ENCODE measurements at places on chromosomes 1 and 21.

GRCh38 chr1:29585201-29585600, 348.9 kb downstream of the PTPRU start:
- no peak for DNase-seq

GRCh38 chr1:201241736-201242135, 41.6 kb upstream of the PKP1 start:
- no peak for DNase-seq

DNA sequence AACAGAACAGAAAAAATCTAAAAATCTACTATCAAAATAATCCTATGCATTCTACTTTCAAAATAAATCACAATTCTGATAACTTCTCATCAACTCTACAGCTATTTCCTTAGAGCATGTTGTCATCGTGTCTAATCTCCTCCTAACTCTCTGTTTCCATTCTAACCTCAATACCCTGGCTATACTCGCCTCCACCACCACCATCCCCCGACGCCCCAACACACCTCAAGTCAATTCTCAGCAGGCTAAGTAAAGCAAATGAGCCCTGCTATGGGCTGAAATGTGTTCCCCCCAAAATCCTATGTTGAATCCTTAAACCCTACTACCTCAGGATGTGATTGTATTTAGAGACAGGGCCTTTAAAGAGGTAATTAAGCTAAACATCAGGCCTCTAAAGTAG, 34.6 kb downstream of the NRDC start:
- DNase-seq = no peak

DNA sequence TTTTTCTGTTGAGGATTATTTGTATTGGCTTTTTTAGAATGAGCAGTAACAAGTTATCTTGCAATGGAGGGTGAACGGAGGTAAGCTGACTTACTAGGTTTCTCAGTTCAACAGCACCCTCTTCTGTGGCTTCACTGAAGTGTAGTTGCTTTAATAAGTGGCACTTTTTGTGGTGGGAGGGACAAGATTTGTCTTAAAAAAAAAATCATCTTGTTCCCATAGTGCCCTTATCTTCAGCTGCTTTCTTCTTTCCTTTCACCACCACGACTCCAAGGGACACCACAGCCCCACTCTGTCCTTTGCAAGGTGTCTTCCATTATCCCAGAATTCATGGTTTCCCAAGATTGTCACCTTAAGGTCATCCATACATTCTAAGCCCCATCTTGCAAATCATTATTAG, 92.9 kb downstream of the PIGK start:
- DNase-seq = peak; percentile 41

- peak; percentile 46 for DNase-seq
These were observed 919 bp downstream of the MCL1 start for GRCh38 chr1:150578272-150579109.
